ENCODE measurements at places on chromosomes 3 and 15.
A peak's percentile ranks its signal among the peaks of the same experiment; 100 is the strongest.

GRCh38 chr3:61627768-61628185, 66.4 kb downstream of the PTPRG start:
- DNase-seq, result no peak

- DNase-seq, result no peak
Measured at GRCh38 chr3:117248153-117248552, 538.6 kb downstream of the TUSC7 start.

GRCh38 chr3:11803977-11804892, 42.5 kb downstream of the TAMM41 start:
- DNase-seq, result peak; percentile 65

DNA sequence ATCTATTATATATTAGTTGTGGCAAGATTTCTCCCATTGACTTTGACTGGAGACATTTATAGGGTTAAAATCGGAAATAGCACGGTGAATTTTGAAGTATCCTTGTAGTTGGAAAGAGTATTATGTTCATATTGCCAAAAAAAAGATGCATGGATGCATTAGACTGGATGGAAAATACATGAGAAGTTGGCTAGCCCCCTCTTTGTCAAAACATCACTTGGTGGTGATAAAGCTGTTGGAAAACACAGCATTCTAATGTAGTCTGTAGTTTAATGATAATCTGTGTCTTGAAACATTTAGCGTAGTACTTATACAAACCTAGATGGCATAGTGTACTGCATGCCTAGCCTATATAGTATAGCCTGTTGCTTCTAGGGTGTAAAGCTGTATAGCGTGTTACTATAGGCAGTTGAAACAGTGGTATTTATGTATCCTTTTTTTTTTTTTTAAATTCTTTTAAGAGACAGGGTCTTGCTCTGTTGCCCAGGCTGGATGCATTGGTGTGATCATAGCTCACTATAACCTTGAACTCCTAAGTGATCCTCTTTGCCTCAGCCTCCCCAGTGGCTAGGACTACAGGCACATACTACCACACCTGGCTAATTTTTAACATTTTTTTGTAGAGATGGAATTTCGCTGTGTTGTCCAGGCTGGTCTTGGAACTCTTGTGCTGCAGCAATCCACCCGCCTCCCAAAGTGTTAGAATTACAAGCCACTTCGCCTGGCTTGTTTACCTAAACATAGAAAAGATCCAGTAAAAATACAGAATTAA, 21.8 kb downstream of the CTNNB1 start:
- DNase-seq, result no peak

GRCh38 chr3:16940769-16941700, 56.3 kb downstream of the PLCL2 start:
- DNase-seq, result no peak

DNA sequence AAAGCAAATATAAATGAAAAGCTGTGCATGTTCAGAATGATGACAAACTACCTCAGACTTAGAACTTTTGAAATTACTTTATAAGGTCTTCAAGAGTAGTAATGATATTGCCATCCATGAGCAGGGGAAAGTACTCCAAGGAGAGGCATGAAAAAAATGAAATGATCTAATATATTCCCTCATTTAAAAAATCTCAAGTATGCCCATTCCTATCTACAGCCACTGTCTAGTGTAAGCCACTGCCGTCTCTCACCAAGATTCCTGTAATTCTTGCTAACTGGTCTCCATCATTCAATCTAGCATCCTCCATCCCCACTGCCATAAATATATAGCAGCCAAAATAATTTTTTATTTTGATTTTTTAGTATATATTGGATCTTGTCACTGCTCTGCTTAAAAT, 258.8 kb downstream of the PLOD2 start:
- no peak for DNase-seq

DNA sequence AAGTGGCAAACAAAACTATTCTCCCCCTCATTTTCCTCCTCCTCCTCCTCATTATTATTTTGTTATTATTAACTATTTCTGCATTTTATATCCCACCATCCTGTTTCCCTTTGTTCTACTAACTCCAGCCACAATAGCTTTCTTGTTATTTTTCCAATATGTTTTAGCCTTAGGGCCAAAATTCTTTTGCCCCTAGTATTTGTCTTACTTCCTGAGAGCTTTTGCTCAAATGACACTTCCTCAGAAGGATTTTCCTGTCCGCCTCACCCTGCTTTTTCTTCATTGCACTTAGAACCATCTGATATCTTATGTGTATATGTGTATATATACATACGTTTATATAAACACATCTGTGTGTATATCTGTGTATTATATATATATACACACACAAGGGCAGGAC, 32.7 kb upstream of the NUDT16 start:
- DNase-seq, result no peak

DNA sequence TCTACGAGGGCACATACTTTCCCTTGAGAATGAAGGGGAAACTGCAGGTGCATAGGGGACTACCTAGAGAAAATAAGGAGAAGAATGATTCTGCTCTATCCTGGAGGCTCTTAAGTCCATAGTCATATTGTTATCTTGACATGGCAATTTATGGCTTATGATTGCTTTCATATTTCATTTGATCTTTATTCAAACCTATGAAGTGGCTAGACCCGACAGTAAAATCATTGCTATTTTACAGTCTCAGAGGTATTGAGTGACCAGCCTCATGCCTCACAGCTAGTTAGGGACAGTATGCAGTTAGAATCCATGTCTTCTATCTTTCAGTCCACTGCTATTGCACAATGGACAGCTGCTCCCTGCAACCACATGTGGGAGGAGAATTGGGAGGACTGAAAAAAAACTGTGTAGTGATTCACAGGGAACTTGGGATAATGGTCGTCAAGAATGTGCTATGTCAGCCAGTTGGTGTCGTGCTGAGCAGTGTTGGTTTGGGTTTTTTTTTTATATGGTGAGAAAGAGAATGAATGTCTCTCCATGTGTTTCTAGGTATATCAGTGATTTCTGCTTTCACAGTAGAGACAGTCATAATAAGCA, 63.2 kb upstream of the SPPL2A start:
- peak; percentile 22 for DNase-seq

DNA sequence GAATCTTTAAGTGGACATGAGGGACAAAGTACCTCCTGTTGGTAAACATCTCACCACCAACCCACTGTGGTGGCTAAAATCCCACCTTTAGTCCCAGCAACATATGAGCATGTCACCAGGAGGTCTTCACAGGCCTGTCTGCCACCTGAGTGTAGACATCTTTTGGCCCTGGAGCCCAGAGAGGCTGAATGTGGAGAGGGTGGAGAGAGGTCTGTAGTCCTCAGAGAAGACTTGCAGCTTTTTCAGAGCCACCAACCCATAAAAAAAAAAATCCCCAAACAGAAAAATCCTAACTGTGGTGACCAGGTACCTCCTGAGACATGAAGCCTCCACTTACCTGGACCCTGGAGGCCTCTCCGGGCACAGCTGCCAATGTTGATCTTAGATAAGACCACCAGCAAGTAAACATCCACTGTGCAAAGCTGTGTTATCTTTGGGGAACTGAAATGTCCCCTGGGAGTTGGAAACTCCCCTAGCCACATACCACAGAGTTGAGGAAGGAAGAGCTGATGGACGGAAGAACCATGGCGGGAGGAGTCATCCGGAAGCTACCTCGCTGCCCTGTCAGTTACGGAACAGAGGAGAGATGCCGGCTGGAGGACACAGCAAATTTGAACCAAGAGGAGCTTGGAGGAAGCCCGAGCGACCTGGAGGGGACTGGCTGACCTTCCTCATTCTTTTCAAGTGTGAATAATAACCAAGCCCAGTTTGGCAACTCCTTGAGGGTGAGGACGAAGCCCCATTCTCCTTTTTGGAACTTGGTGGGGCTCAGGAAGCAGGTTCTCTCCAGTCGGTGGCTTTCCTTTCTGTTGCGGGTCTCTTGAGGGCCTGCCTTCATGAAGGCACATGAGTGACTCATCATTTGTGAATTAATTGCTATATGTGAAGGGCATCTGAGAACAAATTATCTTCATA, at the start of gene GHRL:
TSS of gene GHRL (minus strand) at position 443 of the 915 bp plus-strand sequence. CDS start 2,767 bp downstream, outside the sequence.
- DNase-seq, result no peak

DNA sequence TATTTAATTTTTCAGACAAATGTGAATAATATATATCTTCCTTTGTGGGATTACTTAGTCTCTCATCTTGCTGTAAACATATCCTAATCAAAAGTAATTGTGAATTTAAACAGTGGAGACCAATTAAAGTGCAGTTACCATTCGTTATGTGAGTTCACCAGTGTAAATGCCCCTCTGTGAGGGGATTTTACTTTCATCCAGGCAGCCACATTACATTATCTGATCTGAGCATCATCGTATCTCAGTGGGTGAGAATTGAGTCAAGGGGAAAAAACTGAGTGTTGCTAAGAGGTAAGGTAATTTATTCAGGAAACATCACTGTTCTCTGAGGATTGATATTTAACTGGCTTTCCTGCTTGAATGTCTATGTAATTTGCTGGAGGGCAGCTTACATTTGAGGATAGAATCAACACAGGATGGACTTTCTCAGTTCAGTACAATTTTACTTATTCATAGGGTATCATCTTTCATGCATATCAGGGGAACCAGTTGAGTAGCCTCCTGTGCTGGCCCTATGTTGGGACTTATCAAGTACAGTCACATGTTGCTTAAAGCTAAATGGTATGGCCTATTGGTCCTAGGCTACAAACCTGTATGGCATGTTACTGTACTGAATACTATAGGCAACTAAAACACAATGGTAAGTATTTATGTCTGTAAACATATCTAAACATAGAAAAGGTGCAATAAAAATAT, 219.7 kb downstream of the CD47 start:
- no peak for DNase-seq

GRCh38 chr3:45555666-45556065, 38.9 kb upstream of the LIMD1 start:
- no peak for DNase-seq

DNA sequence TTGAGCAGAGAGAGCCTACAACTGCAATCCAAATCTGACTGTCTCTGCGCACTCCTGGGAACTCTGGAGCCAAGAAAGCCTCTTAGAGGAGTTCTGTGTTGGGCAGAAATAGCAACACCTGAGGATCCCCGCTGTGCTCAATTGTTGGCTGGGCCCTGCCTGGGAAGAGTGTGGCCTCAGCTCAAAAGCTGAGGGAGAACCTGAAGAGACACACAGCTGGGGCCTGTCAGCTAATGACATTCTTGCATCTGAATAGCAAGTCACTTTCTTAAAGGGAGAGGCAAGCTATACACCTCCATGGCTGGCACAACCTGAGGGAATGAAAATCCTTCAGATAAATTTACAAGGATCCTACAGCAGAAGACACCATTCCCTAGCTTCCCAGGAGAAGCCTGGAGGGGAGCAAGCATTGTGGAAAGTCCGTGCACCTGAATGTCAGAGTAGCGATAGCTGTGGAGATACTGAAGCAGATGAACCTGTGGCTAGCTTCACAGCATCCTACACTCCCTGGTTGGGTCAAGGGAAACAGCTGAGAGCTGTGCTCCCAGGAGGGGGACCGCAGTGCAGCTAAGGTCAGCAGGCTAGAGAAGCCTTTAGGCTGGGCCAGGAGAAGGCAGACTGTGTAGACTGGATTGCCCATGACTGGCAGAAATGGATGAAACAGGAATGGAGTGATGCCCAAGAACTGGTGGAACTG, 159.9 kb upstream of the PFN2 start:
- no peak for DNase-seq

DNA sequence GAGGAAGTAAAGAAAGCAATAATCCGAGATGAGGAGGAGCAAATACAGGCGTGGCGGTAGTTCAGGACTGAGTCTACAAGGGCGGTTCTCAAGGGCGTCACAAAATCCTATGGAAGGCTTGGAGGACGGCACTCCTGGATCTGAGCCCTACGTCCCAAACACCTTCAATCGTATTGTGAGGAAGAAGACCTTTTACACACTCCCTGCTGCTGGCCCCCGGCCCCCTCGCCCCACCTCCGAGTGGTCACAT, 747 bp downstream of the PLD1 start:
- no peak for DNase-seq

DNA sequence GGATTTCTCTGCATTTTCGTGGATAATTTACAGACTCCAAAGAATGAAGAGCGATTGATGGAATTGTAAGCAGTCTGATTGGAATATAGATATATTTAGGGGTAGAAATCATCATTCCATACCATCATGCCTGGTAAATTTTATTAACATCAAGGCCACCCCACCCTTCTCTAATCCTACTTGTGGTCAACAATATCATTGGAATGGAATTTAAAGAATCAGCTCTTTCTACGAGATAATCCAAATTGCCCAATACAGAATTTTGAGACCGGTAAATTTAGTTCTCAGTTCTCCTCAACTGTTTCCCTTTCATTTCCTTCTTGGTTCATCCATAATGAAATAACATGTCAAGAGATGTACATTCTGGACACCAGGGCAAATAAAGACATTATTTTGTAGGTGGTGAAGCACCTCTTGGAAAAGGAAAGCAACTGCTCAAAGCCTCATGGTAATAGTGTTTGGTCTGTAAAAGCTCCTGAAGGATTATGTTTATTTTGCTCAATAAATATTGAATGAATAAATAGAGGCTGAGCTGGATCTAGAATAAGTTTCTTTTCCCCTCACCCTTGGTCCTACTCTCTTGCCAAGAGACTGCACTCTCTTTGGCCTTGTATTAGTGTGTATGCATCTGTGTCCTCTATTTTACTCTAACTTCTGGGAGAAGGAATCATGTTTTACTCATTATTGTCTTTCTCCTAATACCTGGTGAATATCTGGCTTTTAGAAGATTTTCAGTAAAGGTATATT, 133.7 kb upstream of the BCL6 start:
- no peak for DNase-seq

DNA sequence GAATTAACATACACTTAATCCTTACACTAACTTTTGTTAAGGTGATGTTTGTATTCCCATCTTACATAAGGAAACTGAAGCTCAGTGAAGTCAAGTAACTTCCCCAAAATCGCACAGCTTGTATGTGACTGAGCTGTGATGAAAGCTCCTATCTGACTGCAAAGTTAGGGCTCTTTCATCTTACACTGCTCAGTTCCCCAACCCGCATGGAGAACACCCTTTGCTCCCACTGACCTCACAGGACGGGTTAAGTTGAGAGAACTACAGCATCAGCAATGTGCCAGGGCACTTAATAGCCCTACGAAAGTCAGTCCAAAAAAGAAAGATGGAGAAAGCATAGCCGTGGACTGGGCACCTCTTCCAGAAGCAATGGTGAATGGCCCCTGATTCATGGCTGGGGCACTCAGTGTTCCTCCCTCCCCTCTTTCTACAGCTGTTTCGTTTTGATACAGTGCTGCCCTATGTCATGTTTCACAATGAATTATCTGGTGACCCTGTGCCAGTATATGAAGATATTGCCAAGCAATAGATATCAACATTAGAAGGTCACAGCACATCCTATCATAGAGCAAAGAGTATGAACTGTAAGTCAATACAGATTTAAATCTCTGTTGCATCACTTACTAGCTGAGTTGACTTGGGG, 38.0 kb downstream of the CADPS start:
- DNase-seq, result no peak

DNA sequence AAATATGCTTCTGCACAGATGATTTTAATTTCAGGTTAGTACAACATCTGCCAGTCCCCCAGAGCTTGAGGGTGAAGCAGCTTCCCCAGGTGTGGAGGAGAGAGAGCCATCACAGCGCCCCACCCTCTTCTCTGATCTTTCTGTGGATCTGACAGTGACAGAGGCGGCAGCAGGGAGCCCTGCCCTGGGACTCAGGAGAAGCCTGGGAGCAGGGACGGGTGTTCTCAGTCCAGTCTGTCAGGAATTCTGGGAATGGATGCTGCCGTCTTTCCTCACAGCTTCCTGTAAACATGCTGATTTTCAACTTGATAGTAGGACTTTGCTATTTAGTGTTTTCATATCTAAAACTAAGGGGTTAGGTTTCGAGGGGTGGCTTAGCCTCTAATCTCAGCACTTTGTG, 11.4 kb upstream of the RAB8B start:
- no peak for DNase-seq

GRCh38 chr3:194133661-194134230, 2.2 kb upstream of the HES1 start:
- no peak for DNase-seq

Data from HEK293T (cell line).